ENCODE measurements at places on chromosomes 11 and 22. TPM values are rescaled to one million over a fixed set of nuclear protein-coding genes. Genes with fewer than 3 reads are reported as not detected.

Gene OVCH2
- not detected for total RNA-seq

Gene ACTN3
- total RNA-seq, result under 0.01 TPM

Gene VPREB3
- total RNA-seq, result not detected

Gene MMP7
- total RNA-seq, result not detected

Gene HBE1
- not detected for total RNA-seq

Gene DEPDC7
- 1.3 TPM for total RNA-seq

Gene GGTLC2
- total RNA-seq, result not detected

Gene CALCA
- total RNA-seq, result not detected

Gene GSC2
- total RNA-seq, result not detected
